ENCODE measurements at places on chromosomes 6 and 20.

GRCh38 chr6:99431901-99432300, 6.8 kb upstream of the PNISR start:
- no peak for DNase-seq

- DNase-seq, result peak; percentile 98
Observed at GRCh38 chr20:47464380-47465101, 37.1 kb upstream of the NCOA3 start.

DNA sequence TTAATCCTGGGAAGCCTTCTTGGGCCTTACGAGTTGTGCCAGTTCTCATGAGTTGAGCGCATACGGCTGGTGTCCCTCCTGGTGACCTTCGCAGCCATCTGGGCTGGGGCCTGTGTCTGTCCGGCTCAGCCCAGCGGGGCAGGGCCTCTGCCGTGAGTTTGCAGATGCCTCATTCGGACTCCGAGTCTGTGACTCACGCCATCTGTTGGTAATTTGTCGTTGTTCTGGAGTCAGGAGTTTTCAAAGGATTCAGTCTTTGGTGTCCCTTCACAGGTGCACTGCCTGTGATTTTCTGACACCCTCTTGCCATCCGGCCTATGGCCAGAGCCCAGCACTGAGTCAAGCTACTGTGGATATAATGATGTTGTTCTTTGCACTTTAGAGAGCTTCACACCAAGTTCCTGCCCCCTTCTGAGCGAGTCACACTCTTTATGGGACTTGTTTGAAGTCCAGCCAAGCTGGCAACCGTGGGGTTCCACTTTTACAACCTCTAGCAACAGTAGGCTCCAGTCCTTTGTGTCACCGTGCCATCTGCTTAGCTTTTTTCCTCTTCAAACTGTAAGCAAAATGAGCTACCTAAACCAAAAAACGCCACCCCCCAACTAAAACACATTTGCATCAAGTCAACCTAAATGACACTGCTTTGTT, 175.6 kb downstream of the AIG1 start:
- peak; percentile 10 for DNase-seq

GRCh38 chr6:148343047-148343782, 577 bp downstream of the SASH1 start:
- no peak for DNase-seq

- no peak for DNase-seq
Observed at GRCh38 chr6:74782346-74782745, 423.5 kb downstream of the COL12A1 start.

DNA sequence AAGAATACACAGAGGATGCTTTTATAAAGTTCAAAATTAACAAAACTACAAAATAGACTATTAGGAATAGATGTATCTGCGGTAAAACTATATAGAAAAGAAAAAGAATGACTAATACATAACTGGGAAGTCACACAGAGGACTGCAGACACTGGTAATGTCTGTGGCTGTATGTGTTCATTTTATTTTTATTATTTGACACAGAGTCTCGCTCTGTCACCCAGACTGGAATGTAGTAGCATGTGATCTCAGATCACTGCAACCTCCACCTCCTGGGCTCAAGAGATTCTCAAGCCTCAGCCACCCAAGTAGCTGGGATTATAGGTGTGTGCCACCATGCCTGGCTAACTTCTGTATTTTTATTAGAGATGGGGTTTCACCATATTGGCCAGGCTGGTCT, 38.9 kb downstream of the ESF1 start:
- DNase-seq, result no peak

DNA sequence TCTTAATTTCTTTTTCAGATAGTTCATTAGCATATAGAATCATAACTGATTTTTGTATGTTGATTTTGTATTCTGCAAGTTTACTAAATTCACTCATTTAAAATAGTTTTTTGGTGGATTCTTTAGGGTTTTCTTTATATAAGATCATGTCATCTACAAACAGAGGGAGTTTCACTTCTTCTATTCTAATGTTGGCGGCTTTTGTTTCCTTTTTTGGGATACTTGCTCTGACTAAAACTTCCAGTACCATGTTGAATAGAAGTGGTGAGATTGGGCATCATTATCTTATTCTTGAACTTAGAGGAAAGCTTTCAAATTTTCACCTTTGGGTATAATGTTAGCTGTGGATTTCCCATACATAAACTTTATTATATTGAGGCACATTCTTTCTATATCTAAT, 296.9 kb downstream of the BCKDHB start:
- no peak for DNase-seq

- no peak for DNase-seq
Observed at GRCh38 chr6:46757214-46757596, 10.5 kb downstream of the ANKRD66 start.

DNA sequence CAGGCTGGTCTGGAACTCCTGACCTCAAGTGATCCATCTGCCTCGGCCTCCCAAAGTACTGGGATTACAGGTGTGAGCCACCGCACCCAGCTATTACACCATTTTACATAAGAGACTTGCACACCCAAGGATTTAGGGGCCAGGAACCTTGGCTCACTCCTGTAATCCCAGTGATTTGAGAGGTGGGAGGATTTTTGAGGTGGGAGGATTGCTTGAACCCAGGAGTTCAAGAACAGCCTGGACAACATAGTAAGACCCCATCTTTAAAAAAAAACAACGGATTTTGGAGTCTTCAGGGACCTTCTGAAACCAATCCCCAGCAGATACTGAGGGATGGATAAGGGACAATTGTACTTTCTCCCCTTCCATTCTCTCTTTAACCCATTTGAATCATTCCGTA, 55.3 kb upstream of the PIM1 start:
- DNase-seq, result no peak

GRCh38 chr6:7631466-7631865, 41.5 kb downstream of the SNRNP48 start:
- DNase-seq, result no peak

- DNase-seq, result no peak
Observed at GRCh38 chr6:161094955-161095354, 103.4 kb downstream of the MAP3K4 start.

- DNase-seq, result no peak
Observed at GRCh38 chr20:13418263-13419229, 197.5 kb downstream of the ISM1 start.

DNA sequence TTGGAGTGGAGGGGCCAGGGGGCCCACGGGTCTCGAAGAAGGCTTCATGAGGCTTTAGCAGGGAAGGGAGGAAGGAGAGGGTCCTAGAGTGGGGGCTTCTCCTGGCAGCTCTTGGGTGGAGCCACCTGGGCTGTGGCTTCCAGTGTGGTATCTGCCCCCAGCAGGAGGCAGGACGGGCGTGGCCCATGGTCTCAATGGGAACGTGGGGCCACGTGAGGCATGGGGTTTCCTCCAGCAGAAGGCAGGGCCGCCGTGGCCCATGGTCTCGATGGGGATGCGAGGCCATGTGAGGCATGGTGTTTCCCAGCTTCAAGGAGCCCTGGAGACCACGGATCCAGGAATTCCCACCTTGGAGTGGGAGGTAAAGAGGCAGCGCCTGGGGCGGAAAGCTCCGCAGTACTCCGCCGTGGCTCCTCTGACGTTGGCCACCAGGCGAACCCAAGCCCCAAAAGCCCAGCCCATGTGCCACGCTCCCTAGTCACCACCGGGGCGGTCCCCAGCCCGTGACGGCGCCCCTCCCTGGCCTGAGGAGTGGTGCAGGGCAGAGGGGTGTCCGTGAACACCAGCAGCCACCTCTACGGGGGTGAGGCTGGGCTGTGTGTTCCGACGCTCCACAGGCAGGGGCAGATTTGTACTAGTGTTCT, 62.0 kb upstream of the GATA5 start:
- DNase-seq, result no peak

DNA sequence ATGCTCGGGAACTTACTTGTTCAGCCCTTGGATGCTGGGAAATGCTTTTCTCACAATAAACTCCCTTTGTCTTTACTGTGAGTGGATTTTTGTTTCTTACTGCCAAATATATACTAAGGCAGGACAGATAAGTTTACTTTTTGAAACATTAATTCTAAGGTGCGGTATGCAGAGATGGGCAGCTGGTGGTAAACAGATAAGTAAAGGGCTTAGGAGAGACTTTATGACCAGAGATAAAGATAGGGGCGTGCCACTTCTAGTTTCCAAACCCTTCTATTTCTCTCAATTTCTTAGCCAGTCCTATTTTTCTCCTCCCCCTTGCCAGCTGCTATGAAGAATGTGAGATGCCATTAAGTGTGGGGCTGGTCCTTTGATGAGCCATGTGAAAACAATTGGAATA, 16.3 kb downstream of the SAMD3 start:
- DNase-seq, result no peak

- no peak for DNase-seq
Observed at GRCh38 chr20:10718661-10719060, 44.9 kb upstream of the JAG1 start.

GRCh38 chr20:44614525-44614924, 32.1 kb downstream of the PKIG start:
- no peak for DNase-seq

DNA sequence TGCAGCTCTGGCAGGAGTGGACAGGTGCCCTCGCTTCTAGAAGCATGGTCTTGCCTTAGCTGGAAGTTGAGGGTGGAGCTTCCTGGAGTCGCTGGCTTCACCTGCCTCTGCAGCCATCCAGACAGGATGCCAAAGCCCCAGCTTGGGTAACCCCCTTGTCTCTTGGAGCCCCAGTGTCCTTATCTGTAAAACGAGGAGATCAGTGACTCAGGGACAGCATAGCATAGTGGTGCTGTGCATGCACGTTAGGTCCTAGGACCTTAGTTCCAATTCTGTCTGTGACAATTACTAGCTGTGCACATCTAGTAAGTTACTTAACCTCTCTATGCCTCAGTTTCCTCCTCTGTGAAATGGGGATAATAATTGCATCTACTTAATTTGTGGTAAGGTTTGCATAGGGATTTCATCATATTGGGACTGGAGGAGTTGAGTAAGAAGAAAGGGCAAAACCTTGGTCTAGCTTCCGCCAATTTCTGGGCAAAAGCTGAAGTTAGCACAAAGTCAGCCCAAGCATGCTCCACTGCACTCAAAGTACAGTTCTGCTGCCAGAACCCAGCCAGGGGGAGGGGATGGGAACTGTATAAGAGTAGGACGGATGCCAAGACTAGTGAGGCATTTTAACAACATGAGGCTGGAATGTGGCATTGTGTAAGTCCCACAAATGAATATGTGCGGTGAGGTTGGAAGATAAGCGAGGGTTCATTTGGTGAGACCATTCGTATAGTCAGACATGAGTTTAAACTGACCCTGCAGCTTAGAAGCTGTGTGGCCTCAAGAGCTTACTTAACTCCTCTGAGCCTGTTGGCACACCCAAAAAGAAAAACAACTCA, 24.5 kb downstream of the TOX2 start:
- peak; percentile 99 for DNase-seq

DNA sequence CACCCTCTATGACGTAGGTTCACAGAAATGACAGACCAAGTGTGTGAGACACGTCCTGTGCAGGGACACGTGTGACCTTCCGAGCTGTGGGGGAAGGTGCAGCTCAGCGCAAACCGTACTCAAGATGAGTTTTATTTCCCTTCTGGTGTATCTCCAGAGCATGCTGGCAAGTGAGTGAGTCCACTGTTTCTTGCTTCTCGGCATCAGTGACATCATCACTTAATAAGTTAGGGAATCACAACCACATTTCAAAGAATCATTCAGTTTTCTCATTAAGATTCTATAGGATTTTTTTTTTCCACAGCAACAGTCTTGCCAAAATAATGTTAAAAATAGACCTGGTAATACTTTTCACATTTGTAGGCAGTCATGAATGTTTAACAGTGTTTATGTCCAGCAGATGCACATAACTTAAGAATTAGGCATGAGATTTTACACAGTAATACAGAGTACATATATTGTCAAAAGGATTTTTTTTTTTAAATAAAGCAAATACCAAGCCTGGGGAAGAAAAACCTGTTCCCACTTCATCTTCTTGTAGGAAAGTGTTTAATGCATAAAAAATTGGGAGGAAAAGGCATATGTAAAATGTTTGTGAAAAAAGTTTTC, 417.8 kb downstream of the CDC5L start:
- DNase-seq, result peak; percentile 57

- DNase-seq, result no peak
Observed at GRCh38 chr6:24798740-24799540, at the start of gene ARMH2. Gene ARMH2, minus strand, starts transcription at chr6:24798917. Its CDS starts 60 bp downstream, at chr6:24798857.

- no peak for DNase-seq
Observed at GRCh38 chr6:169912266-169913095, 161.1 kb downstream of the ERMARD start.

- DNase-seq, result no peak
Observed at GRCh38 chr6:113326781-113327180, 530.4 kb upstream of the MARCKS start.

DNA sequence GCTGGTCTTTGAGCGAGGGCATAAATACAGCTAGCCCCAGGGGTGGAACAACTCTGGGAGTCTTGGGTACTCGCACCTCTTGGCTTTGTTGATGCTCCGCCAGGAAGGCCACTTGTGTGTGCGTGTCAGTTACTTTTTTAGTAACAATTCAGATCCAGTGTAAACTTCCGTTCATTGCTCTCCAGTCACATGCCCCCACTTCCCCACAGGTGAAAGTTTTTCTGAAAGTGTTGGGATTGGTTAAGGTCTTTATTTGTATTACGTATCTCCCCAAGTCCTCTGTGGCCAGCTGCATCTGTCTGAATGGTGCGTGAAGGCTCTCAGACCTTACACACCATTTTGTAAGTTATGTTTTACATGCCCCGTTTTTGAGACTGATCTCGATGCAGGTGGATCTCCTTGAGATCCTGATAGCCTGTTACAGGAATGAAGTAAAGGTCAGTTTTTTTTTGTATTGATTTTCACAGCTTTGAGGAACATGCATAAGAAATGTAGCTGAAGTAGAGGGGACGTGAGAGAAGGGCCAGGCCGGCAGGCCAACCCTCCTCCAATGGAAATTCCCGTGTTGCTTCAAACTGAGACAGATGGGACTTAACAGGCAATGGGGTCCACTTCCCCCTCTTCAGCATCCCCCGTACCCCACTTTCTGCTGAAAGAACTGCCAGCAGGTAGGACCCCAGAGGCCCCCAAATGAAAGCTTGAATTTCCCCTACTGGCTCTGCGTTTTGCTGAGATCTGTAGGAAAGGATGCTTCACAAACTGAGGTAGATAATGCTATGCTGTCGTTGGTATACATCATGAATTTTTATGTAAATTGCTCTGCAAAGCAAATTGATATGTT, 19.2 kb downstream of the IRF4 start:
- DNase-seq, result no peak

- DNase-seq, result no peak
Observed at GRCh38 chr6:52545406-52546119, 31.3 kb downstream of the TRAM2 start.

DNA sequence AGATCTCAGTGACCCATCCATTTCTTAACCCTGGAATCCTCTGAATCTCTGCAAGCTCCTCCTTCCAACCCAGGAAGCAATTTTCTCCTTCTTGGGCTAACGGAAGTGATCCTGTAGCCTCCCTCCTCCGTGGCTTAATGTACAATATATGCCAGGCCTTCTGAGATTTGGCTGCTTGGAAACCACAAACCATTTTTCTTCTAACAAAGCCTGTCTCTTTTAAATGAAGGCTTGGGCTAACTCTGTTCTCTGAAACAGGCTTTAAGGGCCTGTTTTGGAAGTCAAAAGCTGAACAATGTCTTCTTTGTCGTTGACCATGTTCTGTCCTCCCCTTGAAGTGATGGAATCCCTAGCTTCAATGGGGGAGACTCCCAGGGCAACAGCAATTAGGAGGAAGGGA, 14.9 kb downstream of the FYN start:
- DNase-seq, result no peak

GRCh38 chr20:10079964-10080363, 45.2 kb downstream of the ANKEF1 start:
- peak; percentile 87 for DNase-seq
